ENCODE measurements at places on chromosomes 12 and 14.

GRCh38 chr12:80877721-80878265 lies 59.9 kb downstream of the LIN7A start:
- peak; percentile 49 for DNase-seq

GRCh38 chr14:29637411-29637810 lies 290.2 kb downstream of the PRKD1 start:
- peak; percentile 67 for DNase-seq

DNA sequence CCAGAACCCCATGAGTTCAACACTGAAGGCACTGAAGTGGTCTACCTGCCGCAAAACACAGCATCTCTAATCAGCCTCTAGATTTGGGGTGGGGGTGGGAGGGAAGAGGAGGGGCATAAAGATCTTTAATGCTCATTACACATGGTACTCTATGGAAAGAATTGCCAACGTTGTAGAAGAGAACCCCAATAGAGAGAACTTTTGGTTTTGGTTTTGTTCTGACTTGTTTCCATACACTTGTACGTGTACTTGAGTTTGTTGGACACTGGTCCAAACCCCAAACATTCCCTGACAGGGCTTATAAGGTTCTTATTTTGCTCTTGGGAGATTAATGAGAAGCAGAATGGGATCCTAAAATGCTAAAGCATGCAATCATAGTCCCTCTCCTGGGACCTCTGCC lies 31.0 kb downstream of the GNPTAB start:
- no peak for DNase-seq

- DNase-seq, result no peak
Measured at GRCh38 chr12:91577586-91578539, 395.2 kb upstream of the DCN start.

DNA sequence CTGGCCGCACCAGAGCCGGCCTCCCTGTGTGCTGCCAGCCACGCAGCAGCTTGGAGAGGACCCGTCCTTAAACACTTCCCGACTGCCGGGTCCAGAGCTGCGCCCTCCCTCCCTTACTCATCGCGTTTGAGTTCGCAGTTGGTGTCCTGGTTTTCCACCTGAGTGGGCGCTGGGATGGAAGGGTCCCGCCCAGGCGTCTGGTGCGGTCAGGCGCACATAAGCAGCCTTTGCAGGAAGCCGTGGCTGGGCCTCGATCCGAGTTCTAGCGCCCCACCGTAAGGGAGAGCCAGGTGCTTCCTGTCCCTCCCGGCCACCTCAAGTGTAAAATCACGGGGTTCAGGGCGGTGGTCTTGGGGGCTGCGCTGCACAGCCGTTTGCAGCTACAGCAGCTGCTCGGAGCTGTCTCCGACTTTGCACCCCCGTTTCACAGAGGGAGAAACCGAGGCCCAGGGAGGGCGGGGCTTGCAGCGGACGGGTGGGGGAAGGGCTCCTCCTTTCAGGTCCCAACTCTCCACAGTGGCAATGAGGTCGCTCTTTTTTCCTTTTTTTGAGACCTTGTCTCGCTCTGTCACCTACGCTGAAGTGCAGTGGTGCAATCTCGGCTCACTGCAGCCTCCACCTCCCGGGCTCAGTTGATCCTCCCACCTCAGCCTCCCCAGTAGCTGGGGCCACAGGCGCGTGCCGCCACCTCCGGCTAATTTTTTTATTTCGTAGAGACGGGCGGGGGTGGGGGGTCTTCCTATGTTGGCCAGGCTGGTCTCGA lies 51.3 kb downstream of the LRCOL1 start:
- DNase-seq, result no peak

- DNase-seq, result peak; percentile 49
Measured at GRCh38 chr12:50257236-50258166, 25.8 kb downstream of the LIMA1 start.

DNA sequence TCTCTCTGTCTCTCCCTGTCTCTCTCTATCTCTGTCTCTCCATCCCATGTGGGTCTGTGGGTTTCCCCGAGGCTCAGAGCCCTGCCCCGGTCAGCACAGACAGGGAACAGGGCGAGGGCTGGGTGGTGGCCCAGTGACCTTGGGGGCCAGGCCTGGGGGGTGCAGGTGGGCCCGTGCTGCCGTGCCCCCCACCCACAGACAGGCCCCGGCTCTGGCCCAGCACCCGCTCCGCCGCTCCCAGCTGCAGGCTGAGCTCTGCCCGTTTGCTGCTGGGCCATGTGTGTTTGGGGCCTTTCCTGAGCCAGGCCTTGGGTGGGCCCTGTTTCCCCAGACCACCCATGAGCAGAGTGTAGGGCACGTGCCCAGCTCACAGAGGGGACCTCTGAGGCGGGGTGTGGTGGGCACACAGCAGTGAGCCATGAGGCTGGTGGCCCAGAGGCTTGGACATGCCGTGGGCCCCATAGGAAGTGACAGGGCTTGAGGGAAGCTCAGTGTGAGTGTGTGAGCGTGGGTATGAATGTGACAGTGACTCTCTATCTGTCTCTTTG lies 51.0 kb downstream of the TMEM121 start:
- no peak for DNase-seq

DNA sequence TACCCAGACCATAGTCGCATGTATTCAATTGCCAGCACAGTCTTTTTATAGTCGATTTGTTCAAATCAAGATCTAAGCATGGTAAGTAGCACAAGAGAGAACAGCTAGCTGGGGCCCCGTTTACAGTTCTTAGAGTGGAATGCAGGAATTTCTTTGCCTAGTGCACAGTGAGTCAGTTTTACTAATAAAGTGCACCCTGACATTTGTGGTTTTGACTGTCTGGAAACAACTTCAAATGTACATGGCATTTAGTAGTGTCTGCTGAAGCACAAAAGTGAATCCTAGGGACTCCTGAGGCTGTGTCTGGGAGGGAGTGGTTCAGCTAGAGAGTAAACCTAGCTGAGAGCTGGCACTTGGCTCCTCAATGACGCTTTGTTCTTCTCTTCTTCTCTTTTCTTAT lies 64.9 kb downstream of the TMX1 start:
- peak; percentile 90 for DNase-seq

DNA sequence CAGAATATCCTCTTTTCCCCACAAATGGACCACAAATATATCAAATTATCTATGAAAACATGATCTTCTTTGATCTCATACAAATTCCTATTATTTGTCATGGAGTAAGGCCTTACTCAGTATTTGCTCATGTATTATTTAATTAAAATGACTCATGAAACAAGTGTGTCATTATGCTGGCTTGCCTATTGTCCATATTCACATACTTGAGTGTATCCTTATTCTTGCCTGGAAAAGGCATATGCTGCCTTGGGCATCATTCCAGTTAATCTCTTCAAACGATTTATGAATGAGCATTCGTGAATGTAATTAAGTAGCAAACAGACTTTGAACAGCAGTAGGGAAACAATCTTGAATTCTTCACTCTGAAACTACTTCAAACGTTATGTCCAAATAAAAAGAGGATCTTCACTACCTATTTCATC lies 22.6 kb upstream of the SNRPF start:
- DNase-seq, result no peak
